Daoy (cell line): ENCODE measurements at places on chromosomes 4 and X. TPM values are rescaled to one million over a fixed set of nuclear protein-coding genes. Genes with fewer than 3 reads are reported as not detected.
A peak's percentile ranks its signal among the peaks of the same experiment; 100 is the strongest.

- no peak for DNase-seq
Observed at GRCh38 chrX:39766855-39767254, 330.9 kb downstream of the BCOR start.

The NBDY gene
- total RNA-seq, result 4.0 and 4.3 TPM in 2 replicates

DNA sequence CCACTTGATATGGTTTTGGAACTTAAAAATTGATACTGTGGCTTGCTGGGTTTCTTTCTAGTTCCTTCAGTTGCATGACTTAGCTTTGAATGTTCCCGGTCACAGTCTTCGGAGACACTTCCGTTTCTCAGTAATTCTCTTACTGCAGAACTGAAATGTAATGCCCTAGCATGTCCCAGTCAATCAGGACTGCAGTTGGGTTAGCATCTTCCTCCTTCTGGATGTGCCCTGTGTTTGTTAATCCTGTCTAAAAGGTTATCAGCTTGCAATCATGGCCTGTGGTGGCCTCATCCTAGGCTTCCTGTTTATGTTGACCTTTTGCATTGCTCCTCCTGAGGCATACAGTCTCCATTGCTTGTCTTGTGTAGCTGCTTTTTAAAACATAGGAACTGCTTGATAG is 275.9 kb downstream of the ARHGAP10 start:
- DNase-seq, result no peak

GRCh38 chr4:63296773-63297172 is 1112.5 kb downstream of the TECRL start:
- DNase-seq, result no peak

The ZNF185 gene
- total RNA-seq, result 3.6 and 4.0 TPM in 2 replicates

- peak; percentile 1 for DNase-seq
Observed at GRCh38 chr4:67332627-67333026, 212.7 kb downstream of the CENPC start.

The ADAMTS3 gene
- total RNA-seq, result 0.57 and 1.6 TPM in 2 replicates

- no peak for DNase-seq
Observed at GRCh38 chr4:159735281-159736207, 632.7 kb downstream of the RAPGEF2 start.

GRCh38 chr4:24910499-24910898 is 2.3 kb downstream of the CCDC149 start:
- no peak for DNase-seq

DNA sequence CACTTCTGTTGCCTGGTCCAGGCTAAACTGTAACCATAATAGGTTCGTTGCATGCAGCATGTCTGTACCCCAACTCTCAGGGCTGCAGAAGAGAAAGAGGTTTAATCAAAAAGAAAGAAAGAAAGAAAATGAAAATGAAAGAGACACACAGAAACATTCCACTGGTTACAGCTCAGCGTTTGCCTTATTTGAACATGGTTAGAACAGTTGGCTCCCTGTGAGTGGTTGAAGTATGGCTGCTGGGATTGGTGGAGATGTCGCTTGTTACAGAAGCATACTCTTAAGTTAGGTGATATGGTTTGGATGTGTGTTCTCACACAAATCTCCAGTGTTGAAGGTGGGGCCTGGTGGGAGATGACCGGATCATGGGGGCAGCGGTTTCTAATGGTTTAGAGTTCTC is 36.3 kb downstream of the ARSD start:
- DNase-seq, result no peak

The CAPN6 gene
- total RNA-seq, result not detected in 2 replicates

- DNase-seq, result peak; percentile 14
Observed at GRCh38 chr4:152784490-152785350, 5.0 kb downstream of the ARFIP1 start.

DNA sequence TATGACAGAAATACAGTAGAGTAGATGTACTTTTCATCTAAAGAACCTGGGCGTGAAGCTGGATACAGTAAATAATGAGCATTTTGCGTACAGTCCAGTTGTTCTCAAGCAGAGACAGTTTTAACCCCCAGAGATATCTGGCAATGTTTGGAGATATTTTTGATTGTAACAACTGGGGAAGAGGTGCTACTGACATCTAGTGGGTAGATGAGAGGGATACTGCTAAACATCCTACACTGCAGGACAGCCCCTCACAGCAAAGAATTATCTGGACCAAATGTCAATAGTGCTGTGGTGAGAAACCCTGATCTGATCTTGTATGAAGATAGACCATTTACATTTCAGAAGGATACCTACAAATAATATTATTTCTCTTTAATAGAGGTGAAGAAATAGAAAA is 200.2 kb upstream of the FAM47A start:
- no peak for DNase-seq

The CASP3 gene
- total RNA-seq, result 57.3 and 61.4 TPM in 2 replicates

GRCh38 chrX:107204068-107204605 is 2.1 kb downstream of the NUP62CL start:
- DNase-seq, result no peak

- no peak for DNase-seq
Observed at GRCh38 chr4:10243856-10244255, 127.3 kb upstream of the WDR1 start.
